ENCODE measurements at places on chromosomes 5 and 9.

GRCh38 chr9:108861464-108861863, 602 bp upstream of the ACTL7A start:
- DNase-seq = no peak

DNA sequence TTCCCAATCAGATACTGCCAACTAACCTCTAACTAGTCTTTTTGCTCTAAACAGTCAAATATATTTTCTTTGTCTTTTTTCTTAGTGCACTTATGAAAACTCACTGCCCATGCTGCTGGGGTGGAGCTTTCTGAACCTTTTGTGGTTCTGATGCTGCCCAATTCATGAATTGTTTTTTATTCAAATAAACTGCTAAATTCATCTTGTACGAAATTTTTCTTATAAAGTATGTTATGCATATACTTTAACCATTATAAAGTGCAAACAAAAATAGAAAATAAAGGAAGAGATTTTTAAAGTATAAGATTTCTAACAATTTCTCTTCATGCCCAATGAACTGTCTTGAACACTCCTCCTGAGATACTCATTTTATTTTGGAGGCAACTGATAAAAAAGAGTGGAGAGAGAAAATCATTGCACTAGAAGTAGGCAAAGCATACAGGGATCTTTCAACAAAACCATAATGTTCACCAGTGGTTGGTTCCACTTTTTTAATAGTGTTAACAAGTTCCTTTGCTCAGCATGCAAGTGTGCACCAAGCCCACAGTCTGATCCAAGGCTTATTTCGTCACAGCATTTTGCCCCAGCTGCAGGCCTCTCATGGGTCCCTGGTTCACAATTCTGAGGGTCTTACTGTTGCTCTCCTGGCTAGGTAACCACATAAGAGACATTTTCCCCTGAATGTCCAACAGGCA, 6.2 kb upstream of the FYB1 start:
- DNase-seq = no peak

DNA sequence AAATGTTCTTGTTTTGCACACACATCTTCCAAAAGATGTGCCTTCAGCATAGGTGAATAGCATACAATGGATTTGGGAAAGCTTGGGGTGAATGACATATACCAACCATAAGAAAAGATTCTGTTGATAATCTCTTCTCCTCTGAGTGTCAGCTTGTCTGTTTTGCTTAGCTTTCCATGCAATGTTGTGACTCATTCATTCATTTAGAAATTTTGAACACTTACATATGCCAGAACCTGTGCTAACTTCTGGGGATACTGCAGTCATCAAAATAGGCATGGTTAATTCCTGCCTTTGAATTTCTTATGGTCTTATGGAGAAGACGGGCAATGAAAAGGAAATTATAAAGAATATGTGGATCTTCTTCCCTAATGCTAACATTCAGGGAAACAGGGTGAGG, 14.1 kb downstream of the ADRB2 start:
- DNase-seq = no peak

- no peak for DNase-seq
Measured at GRCh38 chr9:99666571-99666970, 155.1 kb upstream of the NR4A3 start.

DNA sequence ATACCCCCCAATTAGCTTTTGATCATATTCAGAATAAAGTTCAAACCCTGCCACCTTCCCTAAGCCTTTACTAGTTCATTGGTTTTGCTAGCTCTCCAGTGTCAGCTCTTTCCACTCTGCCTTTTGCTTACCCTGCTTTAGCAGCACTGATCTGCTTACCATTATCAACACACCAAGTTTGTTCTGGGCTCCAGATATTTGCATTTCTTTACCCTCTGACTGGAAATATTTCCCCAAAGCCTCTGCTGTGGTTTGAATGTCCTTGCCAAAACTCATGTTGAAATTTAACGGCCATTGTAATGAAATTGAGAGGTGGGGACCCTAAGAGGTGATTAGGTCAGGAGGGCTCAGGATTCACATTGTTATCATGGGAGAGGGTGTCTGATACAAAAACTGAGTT, 99.5 kb downstream of the GCNT1 start:
- no peak for DNase-seq

- no peak for DNase-seq
Measured at GRCh38 chr9:91332546-91333231, 29.0 kb downstream of the AUH start.
